ENCODE measurements at places on chromosomes 3 and 15.

DNA sequence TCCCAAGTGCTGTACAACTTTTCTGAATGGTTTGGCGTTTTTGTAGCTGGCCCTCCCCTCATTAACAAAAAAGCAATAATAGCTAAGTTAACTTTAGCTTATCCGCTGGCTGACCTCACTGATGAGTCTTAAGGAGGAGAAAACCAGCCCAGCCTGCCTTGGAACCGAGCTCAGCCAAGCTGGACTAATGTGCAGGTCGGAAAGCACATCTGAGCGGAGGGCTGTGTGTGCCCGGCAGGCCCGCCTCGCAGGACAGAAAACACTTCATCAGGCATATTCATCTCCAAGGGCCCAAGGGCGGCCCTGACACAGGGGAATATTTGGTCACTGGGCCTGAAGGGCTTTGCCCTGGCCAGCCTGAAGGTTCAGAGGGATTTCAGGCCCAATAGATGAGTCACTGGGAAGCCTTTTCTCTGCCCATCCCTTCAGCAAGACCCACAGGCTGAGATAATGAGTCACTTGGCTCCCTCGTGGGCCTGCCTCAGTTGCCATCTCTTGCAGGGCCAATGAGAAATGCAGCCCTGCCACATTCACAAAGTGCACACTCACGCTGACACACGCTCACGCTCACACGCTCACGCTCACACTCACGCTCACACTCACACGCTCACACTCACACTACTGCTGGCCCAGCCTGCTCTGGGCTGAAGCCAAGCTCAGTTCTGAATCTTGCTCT, 75.1 kb downstream of the SLC12A8 start:
- DNase-seq = no peak

- DNase-seq = no peak
These were observed 1.7 kb downstream of the CLRN1 start for GRCh38 chr3:150970665-150971324.

DNA sequence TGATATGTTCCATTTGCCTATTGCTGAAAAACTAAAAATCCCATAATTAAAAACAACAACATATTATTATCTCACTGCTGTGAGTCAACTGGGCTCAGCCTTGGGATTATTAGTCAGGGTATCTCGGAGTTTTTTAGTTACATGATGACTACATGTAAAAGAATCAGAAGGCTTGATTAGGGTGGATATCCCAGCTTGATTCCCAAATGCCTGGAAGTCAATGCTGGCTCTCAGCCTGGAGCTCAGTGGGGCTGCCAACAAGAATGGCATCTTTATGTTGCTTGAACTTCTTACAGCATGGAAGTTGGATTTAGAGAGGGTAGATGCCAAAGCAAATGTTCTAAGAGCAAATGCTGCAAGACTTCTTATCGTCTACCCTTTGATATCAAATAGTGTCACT, 278.5 kb downstream of the PLOD2 start:
- DNase-seq = no peak

GRCh38 chr3:59877263-59878037, 827.6 kb upstream of the CFAP20DC start:
- DNase-seq = peak; percentile 42

GRCh38 chr3:43257850-43258249, 28.5 kb upstream of the SNRK start:
- no peak for DNase-seq

- no peak for DNase-seq
These were observed 41.9 kb downstream of the CCNL1 start for GRCh38 chr3:157117875-157118654.

GRCh38 chr15:31554261-31554660, 227.6 kb downstream of the KLF13 start:
- DNase-seq = no peak

DNA sequence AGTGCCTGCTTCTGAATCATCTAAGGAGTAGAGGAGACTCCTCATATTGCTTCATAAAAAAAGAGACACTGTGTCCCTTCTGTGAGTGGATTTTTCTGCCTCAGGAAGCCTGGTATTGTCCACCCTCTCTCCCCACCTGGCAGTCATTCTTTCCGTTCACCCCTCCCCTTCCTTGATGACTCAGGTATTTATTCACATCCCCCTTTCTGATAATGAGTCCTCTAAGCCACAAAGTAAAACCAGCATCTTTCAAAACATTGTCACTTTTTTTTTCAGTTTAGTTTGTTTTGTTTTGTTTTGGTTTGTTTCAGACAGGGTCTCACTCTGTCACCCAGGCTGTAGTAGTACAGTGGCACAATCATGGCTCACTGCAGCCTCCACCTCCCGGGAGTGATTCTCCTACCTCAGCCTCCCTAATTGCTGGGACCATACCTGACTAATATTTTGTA, 65.2 kb upstream of the UBE2E1 start:
- DNase-seq = peak; percentile 54

DNA sequence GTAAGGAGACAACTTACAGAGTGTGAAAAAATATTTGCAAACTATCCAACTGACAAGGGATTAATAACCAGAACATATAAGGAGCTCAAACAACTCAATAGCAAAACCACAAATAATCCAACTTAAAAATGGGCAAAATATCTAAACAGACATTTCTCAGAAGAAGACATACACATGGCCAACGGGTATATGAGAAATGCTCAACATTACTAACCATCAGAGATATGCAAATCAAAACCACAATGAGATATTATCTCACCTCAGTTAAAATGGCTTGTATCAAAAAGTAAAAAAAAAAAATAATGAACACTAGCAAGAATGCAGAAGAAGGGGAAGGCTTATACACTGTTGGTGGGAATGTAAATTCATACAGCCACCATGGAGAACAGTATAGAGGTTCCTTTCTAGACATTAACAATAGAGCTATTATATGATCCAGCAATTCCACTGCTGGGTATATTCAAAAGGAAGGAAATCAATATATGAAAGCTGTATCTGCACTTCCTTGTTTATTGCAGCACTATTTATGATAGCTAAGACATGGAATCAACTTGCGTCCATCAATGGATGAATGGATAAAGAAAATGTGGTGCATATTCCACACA, 998.6 kb downstream of the NAALADL2 start:
- peak; percentile 2 for DNase-seq

- DNase-seq = no peak
These were observed 81.6 kb upstream of the FEZF2 start for GRCh38 chr3:62454916-62455315.

- DNase-seq = no peak
These were observed 38.1 kb upstream of the NMNAT3 start for GRCh38 chr3:139715743-139716360.

GRCh38 chr3:148319161-148319915, 378.4 kb upstream of the AGTR1 start:
- peak; percentile 41 for DNase-seq

DNA sequence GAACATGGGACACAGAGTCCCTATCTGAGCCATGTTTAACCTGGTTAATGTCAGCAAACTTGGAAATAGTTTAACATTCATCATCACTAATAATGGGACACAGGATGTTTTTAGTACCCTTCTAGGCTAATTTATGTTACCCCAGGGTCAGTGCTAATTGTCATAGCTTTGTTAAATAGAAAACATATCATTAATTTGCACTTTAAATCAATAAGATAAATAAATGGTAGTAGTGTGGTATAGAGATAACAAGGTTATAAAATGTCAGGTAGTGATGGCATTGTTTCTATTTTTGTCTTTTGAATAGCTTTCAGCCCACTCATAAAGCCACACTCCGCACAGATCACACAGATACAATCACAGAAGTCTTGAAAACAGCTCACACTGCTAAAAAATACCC, 534.9 kb downstream of the MECOM start:
- DNase-seq = no peak

- DNase-seq = peak; percentile 52
These were observed 23.8 kb downstream of the CNOT10 start for GRCh38 chr3:32708672-32709283.

- no peak for DNase-seq
These were observed 8.8 kb downstream of the GPR87 start for GRCh38 chr3:151307583-151308488.

- no peak for DNase-seq
These were observed 127.8 kb upstream of the SLC7A14 start for GRCh38 chr3:170713653-170714052.

DNA sequence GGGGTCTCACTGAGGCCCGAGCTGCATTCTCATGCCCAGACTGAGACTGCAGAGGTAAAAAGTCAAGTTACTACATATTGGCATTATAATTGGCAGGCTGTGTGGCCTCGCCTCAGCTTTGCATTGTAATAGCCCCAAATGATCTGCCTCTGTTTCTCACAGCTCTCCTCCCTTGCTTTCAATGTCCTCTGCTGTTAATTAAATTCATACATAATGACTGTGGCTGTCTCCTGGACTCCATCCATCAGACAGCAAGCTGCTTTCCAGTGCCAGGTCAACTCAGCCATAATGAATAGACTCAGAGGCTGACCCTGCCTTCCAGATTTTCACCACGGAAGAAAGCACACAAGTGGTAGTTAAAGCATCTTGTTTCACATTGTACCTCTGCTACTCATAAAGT, 7.6 kb upstream of the RTP4 start:
- no peak for DNase-seq

- DNase-seq = no peak
These were observed 41.6 kb downstream of the FBN1 start for GRCh38 chr15:48603922-48604321.

DNA sequence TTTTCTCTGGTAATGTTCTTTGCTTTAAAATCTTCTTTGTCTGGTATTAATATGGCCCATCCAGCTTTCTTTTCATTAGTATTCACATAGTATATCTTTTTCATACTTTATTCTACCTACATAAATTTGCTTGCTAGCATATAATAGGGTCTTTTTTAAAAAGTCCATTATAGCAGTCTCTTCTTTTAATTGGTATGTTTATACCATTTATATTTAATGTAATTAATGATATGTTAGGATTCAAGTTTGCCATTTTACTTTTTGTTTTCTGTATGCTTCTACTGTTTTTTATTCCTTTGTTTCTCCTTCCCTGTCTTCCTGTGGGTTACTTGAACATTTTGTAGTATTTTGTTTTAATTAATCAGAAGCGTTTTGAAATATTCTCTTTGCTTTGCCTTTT, 89.0 kb downstream of the CHCHD6 start:
- DNase-seq = no peak

GRCh38 chr3:69419276-69419675, 33.4 kb upstream of the FRMD4B start:
- no peak for DNase-seq

DNA sequence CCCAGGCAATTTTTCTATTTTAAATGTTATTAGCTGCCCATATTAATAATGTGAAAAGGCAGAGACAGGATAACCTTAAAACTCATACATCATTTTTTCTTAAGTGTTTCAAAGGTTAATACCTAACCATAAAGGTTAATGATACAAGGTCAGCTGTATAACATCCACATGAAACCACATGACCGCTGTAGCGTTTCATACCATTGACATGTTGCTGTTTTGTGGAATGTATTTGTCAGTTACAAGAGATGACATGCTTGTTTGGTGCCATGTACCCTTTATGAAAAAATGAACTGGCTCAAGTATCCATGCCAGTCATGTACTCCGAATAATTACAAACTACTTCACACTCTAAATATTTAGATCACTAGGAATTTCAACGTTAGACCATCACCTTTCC, 207.4 kb downstream of the FMN1 start:
- no peak for DNase-seq

DNA sequence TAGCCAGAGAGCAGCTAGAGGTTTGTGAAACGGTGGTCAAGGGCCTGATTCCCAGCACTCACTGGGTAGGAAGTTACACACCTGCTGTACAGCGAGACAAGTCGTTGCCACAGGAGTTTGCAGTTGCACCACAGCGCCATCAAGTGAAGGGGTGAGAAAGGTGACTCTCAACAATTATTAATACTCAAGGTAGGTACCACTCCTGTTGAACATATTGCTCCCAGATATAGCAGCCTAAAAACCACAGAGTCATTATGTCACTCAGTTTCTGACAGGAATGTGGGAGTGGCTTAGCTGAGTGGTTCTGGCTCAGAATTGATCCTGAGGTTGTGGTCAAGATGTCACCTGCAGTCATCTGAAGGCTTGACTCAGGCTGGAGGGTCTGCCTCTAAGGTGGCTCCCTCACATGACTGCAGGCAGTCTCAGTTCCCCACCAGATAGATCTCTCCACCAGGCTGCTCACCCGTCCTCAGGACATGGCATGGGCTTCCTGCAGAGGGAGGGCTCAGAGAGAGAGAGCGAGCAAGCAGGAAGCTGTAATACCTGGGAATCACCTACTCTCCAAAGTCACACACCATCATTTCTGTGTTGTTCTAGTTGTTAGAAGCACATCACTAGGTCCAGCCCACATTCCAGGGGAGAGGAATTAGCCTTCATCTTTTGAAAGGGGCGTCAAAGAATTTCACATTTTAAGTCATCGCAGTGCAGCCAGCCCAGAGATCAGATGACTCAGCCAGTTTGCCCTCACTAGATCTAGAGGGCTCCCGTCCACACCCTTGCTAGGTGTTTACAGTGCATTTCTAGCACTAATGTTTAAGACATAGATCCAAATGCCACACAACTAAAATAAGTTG, 17.0 kb upstream of the ANO10 start:
- DNase-seq = peak; percentile 75

- DNase-seq = no peak
These were observed 228.7 kb upstream of the ZNF385D start for GRCh38 chr3:21979706-21980105.

- peak; percentile 48 for DNase-seq
These were observed 159.1 kb upstream of the EOMES start for GRCh38 chr3:27880969-27881892.

DNA sequence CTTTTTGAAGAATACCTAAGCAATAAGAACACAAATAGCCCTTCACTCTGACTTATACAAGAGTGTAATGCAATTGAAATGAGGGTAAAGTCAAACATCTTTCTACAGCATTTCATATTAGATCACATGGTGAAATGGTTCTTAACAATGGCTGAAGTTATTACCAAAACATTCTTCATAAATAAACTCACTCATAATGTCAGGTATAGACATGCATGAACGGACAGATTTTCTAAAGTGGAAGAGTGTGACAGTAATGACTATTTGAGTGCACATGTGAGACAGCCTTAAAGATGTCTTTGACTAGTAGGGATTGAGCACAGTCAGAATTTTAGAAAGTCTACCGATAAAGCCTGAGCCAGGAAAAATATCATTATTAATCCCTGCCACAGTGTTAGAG, 471.0 kb downstream of the ZPLD1 start:
- DNase-seq = no peak

- no peak for DNase-seq
These were observed 569.0 kb downstream of the TUSC7 start for GRCh38 chr3:117278424-117279190.

GRCh38 chr3:30970183-30970582, 75.7 kb upstream of the GADL1 start:
- peak; percentile 17 for DNase-seq

DNA sequence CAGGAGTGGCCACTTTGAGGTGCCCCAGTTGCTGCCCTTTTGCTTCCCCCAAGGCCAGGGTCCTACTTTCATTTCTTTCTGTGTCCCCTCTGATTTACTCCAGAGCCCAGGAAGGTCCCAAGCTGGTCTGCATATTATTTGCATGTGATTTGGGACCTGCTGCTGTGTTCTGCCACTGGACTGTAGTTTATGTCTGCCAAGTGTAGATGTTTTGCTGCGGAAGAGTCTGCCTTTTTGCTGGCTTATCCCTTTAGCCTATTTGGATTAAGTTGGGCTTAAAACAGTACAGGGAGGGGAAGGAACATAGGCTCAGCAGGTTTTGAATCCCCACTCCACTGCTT, 21.4 kb downstream of the NOX5 start:
- DNase-seq = no peak

All from hematopoietic multipotent progenitor cell treated with erythropoietin and hydrocortisone succinate and interleukin-3 and kit ligand, for 4 days (in vitro differentiated cells).